IMR-90 (cell line): ENCODE measurements at places on chromosomes 2 and 18.
A peak's percentile ranks its signal among the peaks of the same experiment; 100 is the strongest.

GRCh38 chr2:107932979-107933378 lies 53.3 kb upstream of the SLC5A7 start:
- peak; percentile 8 for DNase-seq

DNA sequence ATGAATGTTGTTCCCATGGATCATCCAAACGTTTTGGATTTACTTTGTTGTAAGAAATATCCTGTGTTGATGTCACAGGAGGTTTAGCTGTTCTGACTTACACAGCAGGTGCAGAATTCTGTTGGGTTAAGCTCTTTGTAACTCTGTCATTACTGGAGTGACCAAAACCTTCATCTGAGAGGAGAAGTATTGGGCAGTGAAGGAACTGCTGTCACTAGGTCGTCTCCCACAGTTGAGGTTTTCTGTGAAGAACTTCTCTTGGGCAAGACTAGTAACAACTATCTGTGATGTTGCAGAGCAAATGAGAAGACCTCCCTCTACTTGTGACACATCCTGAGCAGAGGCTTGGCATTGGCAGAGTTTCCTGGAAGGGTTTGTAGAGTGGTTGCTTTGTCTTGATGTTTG lies 2.9 kb downstream of the SPTBN1 start:
- DNase-seq: peak; percentile 65

DNA sequence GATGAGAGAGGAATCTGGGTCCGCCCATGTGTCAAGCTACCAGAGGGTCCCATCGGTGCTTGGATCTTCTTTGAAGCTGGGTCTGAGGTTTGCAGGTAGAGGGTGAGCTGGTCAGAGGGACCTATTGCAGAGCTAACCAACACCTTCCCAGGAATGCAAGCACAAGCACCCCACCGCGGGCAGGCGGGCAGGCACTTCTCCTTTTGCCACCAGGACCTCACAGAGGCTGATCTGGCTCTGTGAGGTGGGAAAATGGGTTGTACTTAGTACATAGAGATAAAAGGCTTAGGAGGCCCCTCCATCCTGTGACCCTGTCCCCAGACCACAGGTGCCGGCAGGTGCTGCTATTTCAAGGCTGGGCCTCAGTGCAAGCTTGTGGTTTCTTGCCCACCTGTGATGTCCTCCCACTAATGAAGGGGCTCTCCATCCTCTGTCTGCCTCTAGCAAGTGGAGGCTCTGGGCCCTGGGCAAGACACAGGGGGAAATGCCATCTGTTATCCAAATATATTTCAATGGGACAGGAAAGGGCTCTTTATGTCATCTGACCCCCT lies 31.4 kb upstream of the IL37 start:
- DNase-seq: no peak

DNA sequence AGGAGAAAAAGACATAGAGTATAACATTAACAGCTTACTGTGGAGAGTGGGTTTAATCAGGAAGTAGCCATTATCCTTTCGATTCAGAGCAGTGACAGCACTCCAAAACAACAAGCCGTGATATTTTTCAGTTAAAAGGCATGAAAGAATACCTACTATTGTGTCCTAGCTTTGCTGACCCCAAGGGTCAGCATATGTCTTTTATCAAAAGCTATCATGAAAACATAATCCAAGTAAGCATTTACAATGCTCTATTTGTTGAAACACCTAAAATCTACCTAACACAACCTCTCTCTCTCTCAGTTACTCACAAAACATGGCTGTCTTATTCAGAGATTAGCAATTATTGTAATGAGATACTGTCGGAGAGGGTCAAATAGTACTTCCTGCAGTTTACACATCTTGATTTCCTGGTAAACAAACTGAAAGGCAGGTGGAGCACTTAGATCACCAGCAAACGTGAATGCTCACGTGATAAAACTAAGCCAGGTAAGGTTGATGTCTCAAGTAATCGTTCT lies 100.0 kb downstream of the BAZ2B start:
- peak; percentile 17 for DNase-seq

- DNase-seq: no peak
Observed at GRCh38 chr2:57156231-57156924, 890.2 kb upstream of the VRK2 start.

- DNase-seq: no peak
Observed at GRCh38 chr2:8368463-8368862, 313.4 kb upstream of the ID2 start.

- DNase-seq: no peak
Observed at GRCh38 chr18:65235966-65236624, 514.7 kb upstream of the CDH7 start.

DNA sequence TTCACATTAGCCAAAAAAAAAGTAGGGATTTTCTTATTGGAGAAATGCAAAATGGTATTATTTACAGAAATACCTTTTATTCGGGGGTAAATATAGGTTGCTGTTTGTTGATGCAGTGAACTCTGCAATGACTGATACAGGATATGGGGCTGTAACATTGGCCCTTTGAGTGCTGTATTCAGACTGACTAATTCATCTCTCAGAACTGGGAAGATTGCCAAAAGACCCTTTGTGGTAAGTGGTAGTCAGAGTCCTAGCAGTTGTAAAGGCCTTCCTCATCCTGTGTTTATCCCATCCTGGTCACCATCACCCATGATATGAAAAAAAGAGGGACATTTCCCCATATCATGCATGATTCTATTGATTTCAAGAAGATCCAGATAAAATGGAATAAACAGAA lies 14.0 kb upstream of the DCC start:
- peak; percentile 56 for DNase-seq

DNA sequence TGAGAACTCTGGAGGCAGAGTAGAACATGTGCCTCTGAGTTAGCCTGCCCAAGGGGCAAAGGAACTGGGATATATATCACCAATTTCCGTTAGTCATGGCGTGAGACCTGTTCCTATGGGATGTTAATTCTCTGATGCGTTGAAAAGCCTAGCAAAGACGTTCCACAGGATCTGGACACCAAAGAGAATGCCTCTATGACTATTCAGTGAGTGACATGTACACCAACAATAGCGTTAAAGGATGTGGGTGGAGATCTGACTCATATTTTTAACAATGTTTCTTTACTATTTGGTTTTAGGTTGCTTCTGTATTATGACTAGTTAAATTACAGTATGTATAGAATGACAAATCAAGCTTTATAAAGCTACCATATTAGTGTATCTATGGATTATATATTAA lies 320.9 kb upstream of the MC4R start:
- DNase-seq: no peak
